ENCODE measurements at places on chromosomes 2 and 18. TPM values are rescaled to one million over a fixed set of nuclear protein-coding genes. Genes with fewer than 3 reads are reported as not detected.

DNA sequence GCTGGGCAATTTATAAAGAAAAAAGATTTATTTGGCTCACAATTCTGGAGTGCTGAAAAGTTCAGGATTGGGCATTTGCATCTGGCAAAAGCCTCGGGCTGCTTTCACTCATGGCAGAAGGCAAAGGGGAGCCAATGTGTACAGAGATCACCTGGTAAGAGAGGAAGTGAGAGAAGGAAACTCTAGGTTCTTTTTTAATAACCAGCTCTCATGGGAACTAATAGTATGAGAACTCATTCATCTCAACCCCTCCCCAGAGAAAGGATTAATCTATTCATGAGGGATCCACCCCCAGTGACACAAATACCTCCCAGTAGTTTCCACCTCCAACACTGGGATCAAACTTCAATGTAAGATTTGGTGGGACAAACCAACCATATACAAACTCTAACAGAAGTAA lies 129.0 kb downstream of the EVA1A start:
- no peak overlapping the region for H3K4me3 ChIP-seq
- no peaks in the 10 kb centered on the region for H3K27me3 ChIP-seq
- H3K4me1 ChIP-seq: no peaks in the 10 kb centered on the region
- H3K36me3 ChIP-seq: no peaks in the 10 kb centered on the region
- no peak for DNase-seq
- no peak overlapping the region for H3K27ac ChIP-seq

GRCh38 chr2:1606046-1606400 lies 138.3 kb downstream of the PXDN start:
- no peak overlapping the region for H3K27ac ChIP-seq
- DNase-seq: no peak
- no peaks in the 10 kb centered on the region for H3K27me3 ChIP-seq
- peaks cover 10% of the 10 kb centered on the region for H3K4me1 ChIP-seq
- H3K4me3 ChIP-seq: no peak overlapping the region

Gene KCTD1
- total RNA-seq: 17.5 TPM

Gene NCKAP5
- total RNA-seq: 20.2 TPM

DNA sequence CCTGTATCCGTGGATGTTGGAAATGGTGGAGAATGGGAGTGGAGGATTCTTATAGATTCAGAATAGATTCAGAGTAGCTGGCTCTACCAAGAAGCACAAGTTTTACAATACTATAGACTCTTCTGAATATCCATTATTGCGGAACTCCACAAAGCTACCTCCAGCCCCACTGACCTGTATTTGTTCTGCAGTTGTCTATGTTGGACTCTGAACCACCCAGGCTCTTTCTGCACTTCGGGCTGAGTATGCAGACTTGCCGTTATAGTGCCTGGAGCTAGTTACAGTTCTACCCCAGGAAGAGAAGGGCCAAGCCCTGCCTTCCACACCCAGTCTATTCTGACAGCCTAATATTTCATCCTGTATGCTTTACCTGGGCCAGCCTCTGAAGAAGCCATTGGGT lies 4.4 kb upstream of the RGPD4 start:
- H3K4me1 ChIP-seq: no peaks in the 10 kb centered on the region
- H3K4me3 ChIP-seq: no peak overlapping the region
- DNase-seq: no peak
- no peaks in the 10 kb centered on the region for H3K36me3 ChIP-seq
- H3K27me3 ChIP-seq: no peaks in the 10 kb centered on the region

GRCh38 chr2:162769066-162769465 lies 69.5 kb downstream of the KCNH7 start:
- no peaks in the 10 kb centered on the region for H3K36me3 ChIP-seq
- no peaks in the 10 kb centered on the region for H3K27me3 ChIP-seq
- H3K4me1 ChIP-seq: no peaks in the 10 kb centered on the region
- no peak overlapping the region for H3K4me3 ChIP-seq

Gene WDR12
- 36.1 TPM for total RNA-seq

- H3K4me1 ChIP-seq: no peaks in the 10 kb centered on the region
- H3K27me3 ChIP-seq: no peaks in the 10 kb centered on the region
- no peak overlapping the region for H3K4me3 ChIP-seq
- DNase-seq: no peak
These were observed 115.8 kb downstream of the TTC27 start for GRCh38 chr2:32743480-32744236.

Gene DPY30
- 53.8 TPM for total RNA-seq

- no peaks in the 10 kb centered on the region for H3K36me3 ChIP-seq
- H3K27me3 ChIP-seq: peaks cover 3% of the 10 kb centered on the region
- H3K4me1 ChIP-seq: peaks cover 4% of the 10 kb centered on the region
- H3K27ac ChIP-seq: no peak overlapping the region
- DNase-seq: peak; percentile 15
These were observed 1.6 kb upstream of the ATP9B start for GRCh38 chr18:79067611-79068010.

DNA sequence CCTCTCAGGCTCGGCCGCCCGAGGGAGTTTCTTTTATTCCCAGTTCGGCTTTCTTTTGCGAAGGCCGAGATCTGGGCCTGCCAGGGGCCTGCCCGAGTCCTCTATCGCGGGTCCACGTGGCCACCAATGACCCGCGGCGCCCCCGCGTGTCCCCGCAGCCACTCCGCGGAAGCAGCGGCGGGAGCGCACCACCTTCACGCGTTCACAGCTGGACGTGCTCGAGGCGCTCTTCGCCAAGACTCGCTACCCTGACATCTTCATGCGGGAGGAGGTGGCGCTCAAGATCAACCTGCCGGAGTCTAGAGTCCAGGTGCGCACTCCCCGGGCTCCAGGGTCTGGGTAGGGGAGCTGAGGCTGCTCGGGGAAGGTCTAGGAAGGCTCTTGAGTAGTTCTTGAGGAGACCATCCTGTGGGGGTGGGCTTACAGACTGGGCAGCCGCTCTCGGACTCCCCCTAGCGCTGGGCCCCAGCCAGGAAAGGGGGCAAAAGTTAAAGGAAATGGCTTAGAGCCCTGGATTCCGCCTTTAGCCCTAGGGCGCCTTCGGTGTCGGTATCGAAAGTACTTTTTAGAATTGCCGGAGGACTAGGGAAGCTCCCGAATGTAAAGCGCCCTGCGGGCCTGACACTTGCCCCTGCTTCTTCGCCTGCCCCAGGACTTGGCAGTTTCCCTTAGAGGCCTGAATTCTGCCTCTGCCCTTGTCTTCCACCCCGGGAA lies 3.4 kb downstream of the OTX1 start:
- no peak overlapping the region for H3K4me3 ChIP-seq
- no peaks in the 10 kb centered on the region for H3K36me3 ChIP-seq
- H3K4me1 ChIP-seq: peaks cover 9% of the 10 kb centered on the region
- peak; percentile 35 for DNase-seq
- H3K27ac ChIP-seq: no peak overlapping the region

Gene B3GNT7
- total RNA-seq: 73.7 TPM

- H3K4me3 ChIP-seq: no peak overlapping the region
- H3K4me1 ChIP-seq: no peaks in the 10 kb centered on the region
- H3K27ac ChIP-seq: no peak overlapping the region
- H3K27me3 ChIP-seq: no peaks in the 10 kb centered on the region
- no peaks in the 10 kb centered on the region for H3K36me3 ChIP-seq
These were observed 11.4 kb downstream of the RAB31 start for GRCh38 chr18:9719421-9719981.

- no peaks in the 10 kb centered on the region for H3K27me3 ChIP-seq
- no peak overlapping the region for H3K4me3 ChIP-seq
- peak; percentile 92 for DNase-seq
- H3K27ac ChIP-seq: no peak overlapping the region
- peaks cover 18% of the 10 kb centered on the region for H3K4me1 ChIP-seq
These were observed 160.4 kb downstream of the PTPRM start for GRCh38 chr18:7727361-7728076.

Gene IMP4
- 40.4 TPM for total RNA-seq

Gene MARCHF4
- total RNA-seq: 0.34 TPM

Gene CYBRD1
- 66.1 TPM for total RNA-seq

DNA sequence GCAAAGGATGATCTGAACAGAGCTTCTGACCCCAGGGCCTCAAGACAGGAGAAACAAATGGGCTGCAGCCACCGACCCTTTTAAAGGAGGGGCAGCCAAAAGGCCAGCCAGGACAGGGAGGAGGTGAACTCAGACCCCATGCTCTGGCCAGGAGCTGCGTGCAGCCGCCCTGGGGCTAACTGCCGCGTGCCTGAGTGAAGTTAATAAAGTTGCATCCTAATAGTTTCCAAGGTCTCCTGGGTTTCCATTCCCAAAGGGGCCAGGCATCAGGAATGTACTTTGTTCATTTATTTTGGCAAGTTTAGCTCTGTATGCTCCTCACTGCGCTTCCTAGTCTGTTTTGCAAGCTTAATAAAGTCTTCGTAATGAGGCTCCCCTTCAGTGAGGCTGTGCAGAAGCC lies 60.7 kb downstream of the EN1 start:
- H3K27me3 ChIP-seq: peaks cover 8% of the 10 kb centered on the region
- H3K36me3 ChIP-seq: no peaks in the 10 kb centered on the region
- DNase-seq: no peak
- H3K4me3 ChIP-seq: no peak overlapping the region
- H3K27ac ChIP-seq: no peak overlapping the region

DNA sequence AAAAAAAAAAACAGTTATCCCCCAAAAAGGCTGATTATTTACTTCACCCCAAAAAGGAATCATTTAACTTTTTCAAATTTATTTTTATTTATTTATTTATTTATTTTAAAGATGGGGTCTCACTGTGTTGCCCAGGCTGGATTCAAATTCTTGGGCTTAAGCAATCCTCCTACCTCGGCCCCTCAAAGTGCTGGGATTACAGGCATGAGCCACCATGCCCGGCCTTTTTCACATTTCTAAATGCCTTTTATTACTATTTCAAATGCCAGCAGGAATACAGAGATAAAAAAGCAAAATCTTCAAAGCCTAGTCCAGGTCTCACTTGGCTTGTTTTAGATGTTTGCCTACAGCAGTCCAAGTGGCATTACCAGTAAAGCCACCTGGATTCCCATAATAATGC lies 239.1 kb downstream of the ALPK2 start:
- no peaks in the 10 kb centered on the region for H3K4me1 ChIP-seq
- H3K4me3 ChIP-seq: no peak overlapping the region
- no peak overlapping the region for H3K27ac ChIP-seq
- peaks cover 34% of the 10 kb centered on the region for H3K36me3 ChIP-seq

DNA sequence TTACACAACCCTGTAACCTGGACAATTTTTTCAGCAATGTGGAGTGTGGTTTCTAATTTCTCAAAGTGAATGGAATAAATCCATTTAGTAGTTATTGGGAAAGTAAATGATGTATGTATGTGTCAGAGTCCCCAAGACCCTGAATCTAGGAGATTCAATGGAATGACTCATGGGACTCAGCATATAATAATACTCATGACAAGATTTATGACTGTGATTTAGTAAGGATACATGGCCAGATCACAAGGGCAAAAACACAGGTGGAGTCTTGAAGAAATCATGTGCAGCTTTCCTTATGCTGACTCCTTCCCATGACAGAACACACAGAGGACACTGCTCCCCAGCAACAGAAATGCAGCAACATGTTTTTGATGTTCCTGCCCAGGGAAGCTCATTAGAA lies 1877.7 kb upstream of the LRRTM1 start:
- no peak overlapping the region for H3K4me3 ChIP-seq
- no peak for DNase-seq
- no peaks in the 10 kb centered on the region for H3K36me3 ChIP-seq
- no peaks in the 10 kb centered on the region for H3K4me1 ChIP-seq
- no peak overlapping the region for H3K27ac ChIP-seq
